ENCODE measurements at places on chromosomes 7 and 10. TPM values are rescaled to one million over a fixed set of nuclear protein-coding genes. Genes with fewer than 3 reads are reported as not detected.
A peak's percentile ranks its signal among the peaks of the same experiment; 100 is the strongest.

- peak; percentile 38 for DNase-seq
Observed at GRCh38 chr7:155355176-155355575, 57.5 kb downstream of the INSIG1 start.

PNLIPRP2 gene
- not detected for total RNA-seq

- DNase-seq = no peak
Observed at GRCh38 chr10:26448706-26449435, 10.7 kb downstream of the APBB1IP start.

- DNase-seq = no peak
Observed at GRCh38 chr7:6228361-6229229, 43.8 kb downstream of the CYTH3 start.

DNA sequence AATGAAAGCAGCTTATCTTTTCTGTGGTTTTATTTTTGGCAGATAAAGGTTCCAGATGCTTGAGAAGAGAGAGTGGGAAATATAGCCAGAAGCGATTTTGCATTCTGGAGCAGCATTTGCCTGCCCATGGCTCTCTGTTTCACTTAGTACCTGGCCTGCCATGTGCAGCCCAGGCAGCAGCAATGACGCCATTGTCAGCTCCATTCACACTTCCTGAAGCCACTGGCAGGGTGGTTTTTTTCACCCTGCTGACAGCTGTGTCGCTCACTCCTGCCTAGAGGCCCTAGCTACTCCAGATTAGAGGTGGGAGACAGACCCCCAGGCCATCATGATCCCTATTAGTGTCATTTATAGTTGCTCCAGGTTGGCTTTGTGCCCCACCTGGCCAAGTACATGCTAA lies 30.1 kb upstream of the NEUROD6 start:
- no peak for DNase-seq

UBTD1 gene
- 37.7 TPM for total RNA-seq

RAB11FIP2 gene
- 31.0 TPM for total RNA-seq

- DNase-seq = no peak
Observed at GRCh38 chr7:135938563-135938962, 38.6 kb downstream of the MTPN start.

GRCh38 chr7:98456866-98457265 lies 56.0 kb upstream of the BAIAP2L1 start:
- no peak for DNase-seq
